AG09309 (cell line): ENCODE measurements at places on chromosomes 2 and 18.

DNA sequence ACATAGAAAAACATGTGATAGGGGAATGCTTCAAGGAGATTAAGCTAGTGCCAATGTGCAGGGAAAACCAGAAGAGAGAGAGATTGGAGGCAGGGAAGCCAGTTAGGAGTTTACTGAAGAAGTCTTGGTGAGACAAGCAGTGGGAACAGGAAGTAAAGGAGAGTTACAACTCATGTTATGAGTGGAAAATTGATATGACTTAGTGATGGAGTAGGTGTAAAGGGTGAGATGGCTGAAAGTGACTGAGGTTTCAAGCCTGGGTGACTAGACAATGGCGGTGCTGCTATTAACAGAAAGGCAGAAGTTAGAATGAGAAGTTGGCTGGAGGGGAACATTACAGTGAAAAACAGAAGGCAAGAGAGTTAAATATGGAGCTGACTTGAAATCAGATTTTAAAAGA, 16.5 kb downstream of the DOK1 start:
- DNase-seq, result no peak

DNA sequence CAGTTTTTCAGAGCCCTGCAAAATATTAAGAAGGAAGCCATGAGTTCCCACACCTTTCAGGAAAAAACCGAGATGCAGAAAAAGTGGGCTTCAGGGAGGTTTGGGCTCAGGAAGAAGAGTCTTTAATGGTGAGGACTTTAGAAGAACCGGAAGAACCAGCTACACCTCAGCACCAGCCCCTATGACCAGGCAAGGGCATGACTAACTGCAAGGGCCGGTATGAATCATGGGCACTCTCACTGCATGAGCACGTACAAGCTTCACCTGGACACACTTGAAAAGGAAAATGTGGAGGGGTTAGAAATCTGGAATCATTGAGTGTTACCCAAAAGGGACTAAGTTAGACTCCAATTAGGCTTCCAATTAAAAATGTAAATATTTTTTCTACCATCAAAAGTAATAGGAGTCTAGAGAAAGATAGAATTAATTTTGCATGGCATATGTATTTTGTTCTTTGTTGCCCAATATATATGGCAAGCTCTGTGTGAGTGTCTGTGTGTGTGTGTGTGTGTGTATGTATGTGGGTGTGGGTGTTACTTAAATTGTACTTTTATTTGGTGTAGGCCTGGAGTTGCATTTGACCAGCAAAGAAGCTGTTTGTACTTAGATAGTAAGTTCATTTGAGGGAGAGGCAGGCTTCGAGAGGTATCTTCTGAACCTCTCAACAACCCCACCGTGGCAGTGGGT, 66.5 kb upstream of the THUMPD2 start:
- DNase-seq, result no peak

DNA sequence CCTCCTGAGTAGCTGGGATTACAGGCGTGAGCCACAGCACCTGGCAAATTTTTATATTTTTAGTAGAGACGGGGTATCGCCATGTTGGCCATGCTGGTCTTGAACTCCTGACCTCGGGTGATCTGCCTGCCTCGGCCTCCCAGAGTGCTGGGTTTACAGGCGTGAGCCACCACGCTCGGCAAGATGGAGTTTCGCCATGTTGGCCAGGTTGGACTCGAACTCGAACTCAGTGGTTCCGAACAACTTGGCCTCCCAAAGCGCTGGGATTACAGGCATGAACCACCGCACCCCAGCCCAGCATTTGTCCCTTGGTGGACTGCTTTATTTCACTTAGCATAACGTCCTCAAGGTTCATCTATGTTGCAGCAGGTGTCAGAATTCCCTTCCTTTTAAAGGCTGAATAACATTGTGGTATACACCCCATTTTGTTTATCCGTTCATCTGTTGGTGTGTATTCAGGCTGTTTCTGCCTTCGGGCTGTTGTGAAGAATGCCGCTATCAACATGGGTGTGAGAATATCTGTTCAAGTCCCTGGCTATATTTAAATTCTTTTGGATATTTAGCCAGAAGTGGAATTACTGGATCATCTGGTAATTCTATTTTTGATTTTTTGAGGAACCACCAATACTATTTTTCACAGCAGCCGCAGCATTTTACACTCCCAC, 1.2 kb upstream of the CENPA start:
- no peak for DNase-seq

GRCh38 chr2:238954841-238955591, 107.1 kb downstream of the TWIST2 start:
- DNase-seq, result no peak

- no peak for DNase-seq
Measured at GRCh38 chr2:39661826-39662225, 3.9 kb upstream of the TMEM178A start.

- no peak for DNase-seq
Measured at GRCh38 chr2:181174611-181175580, 194.5 kb downstream of the UBE2E3 start.

GRCh38 chr2:161017780-161018470, 142.3 kb upstream of the TANK start:
- DNase-seq, result no peak

DNA sequence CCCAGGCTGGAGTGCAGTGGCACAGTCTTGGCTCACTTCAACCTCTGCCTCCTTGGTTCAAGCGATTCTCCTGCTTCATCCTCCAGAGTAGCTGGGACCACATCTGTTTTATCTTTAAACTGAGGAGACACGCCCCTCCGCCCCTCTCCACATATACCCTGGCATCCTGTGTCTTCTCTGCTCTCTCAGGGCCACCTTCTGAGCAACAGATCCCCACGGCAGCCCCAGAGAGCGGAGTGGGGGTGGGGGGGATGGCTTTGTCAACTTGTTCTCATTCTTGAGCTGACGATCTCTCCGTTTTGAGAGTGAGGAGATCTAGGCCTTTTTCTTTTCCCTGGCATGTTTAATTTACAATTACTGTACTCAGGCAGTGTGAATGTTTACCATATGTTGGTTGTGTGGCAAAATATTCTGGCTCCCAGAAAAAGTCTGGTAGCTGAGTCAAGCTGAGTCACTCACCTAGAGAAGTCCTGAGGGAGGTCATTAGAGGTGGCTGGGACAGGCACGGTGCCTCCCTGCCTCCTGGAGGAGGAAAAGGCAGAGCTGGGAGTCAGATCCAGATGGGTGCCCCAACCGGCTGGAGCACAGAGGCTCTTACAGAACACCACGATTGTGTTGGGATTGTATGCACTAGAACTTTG, 19.5 kb upstream of the ID2 start:
- DNase-seq, result peak; percentile 71

GRCh38 chr18:45464619-45465018, 150.7 kb upstream of the SLC14A2 start:
- no peak for DNase-seq

- DNase-seq, result no peak
Measured at GRCh38 chr2:12421046-12421445, 295.7 kb upstream of the TRIB2 start.

DNA sequence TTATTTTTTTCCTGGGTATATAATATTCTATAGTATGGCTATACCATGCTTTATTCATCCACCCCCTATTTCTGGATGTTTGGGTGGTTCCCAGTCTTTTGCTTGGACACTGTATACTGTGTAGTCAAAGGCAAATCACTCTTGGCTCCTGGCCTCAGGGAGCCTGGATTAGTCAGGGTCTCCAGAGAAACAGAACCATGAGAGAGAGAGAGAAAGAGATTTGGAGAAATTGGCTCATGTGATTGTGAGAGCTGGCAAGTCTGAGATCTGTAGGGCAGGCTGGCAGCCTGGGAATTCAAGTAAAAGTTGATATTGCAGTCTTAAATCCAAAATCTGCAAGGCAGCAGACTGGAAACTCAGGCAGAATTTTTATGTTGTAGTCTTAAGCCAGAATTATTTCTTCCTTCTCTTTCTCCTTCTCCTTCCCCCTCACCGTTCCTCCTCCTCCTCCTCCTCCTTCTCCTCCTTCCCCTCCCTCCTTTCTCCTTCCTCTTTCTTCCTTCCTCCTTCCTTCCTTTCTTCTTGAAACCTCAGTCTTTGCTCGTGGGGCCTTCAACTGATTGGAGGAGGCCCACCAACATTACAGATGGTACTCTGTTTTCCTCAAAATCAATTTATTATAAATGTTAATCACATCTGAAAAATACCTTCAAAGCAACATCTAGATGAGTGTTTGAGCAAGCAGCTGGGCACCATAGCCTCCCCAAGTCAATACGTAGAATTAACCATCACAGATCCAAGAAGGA, 33.0 kb downstream of the CTIF start:
- no peak for DNase-seq

DNA sequence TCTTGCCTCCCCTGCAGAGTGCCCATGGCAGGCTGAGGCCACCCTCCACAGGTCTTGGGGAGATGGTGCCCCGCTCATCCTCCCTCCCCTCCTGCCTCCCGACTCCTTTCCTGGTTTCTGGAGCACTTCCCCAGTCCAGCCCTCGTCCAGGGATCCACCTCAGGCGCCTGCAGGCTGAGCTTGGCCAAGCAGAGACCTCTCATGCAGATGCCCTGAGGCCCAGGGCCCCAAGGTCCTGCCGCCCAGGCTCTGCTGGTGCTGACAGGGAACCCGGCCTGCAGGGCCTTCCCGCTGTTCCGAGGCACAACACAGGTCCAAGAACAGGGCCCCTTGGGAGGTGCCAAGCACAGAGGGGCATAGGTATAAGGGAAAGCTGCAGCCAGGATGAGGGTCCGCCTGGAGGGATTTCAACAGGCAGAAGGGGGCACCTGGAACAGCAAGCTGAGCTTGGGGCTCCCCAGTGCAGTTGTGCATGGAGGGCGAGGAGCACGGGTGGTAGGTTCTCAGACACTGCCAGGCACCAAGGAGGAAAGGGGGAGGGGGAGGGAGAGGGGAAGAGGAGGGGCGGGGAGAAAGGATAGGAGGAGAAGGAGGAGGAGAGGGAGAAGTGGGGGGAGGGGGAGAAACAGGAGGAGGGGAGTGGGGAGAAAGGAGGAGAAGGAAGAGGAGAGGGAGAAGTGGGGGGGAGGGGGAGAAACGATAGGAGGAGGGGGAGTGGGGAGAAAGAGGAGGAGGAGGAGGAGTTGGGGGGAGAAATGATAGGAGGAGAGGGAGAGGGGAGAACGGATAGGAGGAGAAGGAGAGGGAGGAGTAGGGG, 1.2 kb upstream of the ANO7 start:
- no peak for DNase-seq

GRCh38 chr2:216944733-216945132, 84.9 kb upstream of the TNP1 start:
- no peak for DNase-seq
